ENCODE measurements at places on chromosomes 4 and X.

GRCh38 chrX:41603596-41603995 is 85.2 kb upstream of the GPR34 start:
- DNase-seq = no peak

GRCh38 chr4:61520681-61521160 is 320.6 kb downstream of the ADGRL3 start:
- no peak for DNase-seq

DNA sequence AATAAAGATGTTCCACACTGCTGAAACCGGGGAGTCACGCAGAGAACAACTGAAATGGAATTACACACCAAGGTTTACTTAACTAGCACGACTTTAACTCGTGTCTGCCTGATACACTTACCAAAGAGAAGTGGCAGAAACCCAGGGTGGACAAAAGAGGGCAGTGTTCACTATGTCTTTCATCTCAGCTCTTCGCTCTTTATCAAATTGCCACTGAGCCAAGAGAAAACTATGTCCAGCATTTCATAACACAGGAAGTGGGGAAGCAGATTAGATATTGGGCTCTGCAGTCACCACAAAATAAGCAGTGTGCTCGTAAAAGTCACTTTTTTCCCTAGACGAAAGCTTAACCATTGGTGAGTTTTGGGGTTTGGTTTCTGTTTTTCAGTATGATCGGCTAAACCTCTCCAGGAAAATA is 155.7 kb downstream of the CHIC2 start:
- DNase-seq = peak; percentile 59

DNA sequence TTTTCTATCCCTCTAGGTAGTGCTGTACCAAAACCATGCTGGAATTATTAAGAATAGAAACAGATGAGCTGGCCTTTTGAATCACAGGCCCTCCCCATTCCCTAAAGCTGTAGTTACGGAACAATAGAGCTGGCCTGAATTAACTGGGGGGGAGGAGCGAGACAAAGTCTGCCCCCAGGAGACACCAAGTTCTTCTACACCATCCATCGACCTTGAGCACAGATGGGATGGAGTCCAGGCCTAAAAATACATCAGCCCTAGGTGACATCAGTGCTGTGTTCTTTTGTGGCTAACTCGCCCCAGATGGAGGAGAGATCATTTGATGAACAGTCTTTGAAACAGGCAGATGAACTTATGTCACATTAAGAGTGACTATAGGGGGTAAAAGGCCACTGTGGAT is 49.6 kb downstream of the LHFPL1 start:
- no peak for DNase-seq

- no peak for DNase-seq
Observed at GRCh38 chr4:833731-834367, 7.9 kb upstream of the CPLX1 start.

DNA sequence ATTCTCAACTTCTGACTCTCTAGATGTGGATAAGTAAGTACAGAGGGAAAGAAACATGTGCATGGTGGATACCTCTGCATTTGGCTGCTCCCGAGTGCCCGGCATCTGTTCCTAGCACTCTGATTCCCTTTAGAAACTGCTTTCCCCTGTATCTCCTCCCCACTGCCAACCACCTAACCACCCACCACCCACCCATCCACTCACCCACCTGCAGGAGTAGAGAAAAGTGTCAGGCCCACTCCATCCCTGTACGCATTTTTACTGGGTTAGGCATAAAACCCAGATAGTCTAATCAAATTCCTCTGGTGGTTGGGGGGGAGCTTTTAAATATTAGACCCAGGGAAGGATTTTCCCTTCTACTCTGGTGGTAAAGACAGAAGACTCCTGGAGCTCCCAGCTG is 63.0 kb downstream of the TMEM154 start:
- DNase-seq = no peak

GRCh38 chr4:86919561-86920223 is 15.1 kb upstream of the AFF1 start:
- DNase-seq = peak; percentile 58

GRCh38 chr4:5750052-5750945 is 39.3 kb downstream of the EVC start:
- DNase-seq = no peak

GRCh38 chr4:164753873-164754488 is at the start of gene SMIM31:
Gene SMIM31, plus strand, starts transcription at chr4:164754131. Its CDS starts 16,313 bp downstream, at chr4:164770444.
- no peak for DNase-seq

DNA sequence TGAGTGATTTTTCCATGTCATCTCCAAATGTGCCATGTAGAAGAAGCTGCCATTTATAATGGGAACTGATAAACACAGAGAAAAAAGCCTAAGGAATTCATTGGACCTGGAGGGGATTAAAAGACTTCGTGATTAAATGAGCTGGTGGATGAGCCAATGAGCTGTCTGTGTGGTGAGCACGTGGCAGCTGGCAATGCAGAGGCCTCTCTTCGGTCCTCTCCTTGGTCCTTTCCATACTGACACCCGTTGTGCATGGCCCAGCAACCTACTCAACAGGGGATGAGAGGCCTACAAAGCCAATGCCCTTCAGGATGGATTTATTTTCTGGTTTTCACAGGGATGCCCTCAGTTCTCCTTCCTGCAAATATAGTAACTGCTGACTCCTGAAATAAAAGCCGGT is 87.7 kb upstream of the STS start:
- DNase-seq = no peak

DNA sequence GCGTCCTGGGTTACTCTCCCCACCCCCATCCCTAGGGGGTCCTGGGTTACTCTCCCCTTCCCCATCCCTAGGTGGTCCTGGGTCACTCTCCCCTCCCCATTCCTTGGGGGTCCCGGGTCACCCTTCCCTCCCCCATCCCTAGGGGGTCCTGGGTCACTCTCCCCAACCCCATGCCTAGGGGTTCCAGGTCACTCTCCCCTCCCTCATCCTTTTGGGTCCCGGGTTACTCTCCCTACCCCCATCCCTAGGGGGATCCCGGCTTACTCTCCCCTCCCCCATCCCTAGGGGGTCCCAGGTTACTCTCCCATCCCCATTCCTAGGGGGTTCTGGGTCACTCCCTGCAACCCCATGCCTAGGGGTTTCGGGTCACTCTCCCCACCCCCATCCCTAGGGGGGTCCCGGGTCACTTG is 1.5 kb downstream of the ASMTL start:
- DNase-seq = no peak

GRCh38 chr4:48589098-48589445 is 99.0 kb downstream of the ZAR1 start:
- no peak for DNase-seq

DNA sequence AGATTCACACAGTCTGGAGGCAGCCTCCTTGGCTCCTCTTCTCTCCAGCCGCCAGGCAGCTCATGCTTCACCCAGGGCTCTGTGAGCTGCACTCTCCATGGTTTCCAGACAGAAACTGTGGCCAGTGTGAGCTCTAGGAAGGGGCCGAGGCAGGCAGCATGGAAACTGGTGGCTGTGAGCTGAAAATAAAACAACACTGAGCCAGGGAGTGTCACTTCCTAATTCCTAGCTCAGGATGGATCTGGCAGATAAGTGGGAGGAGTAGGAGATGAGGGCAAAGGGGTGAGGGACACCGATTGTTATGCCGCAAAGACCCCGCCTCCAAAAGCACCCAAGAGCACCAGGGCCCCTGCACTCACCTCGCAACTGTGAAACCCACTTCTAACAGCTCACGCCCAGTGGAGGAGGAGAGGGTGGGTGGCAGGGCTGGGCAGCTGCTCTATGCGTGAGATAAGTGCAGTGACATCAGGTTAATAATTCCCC is 69.8 kb downstream of the FHDC1 start:
- DNase-seq = peak; percentile 23

- DNase-seq = no peak
Observed at GRCh38 chrX:13265111-13265510, 54.7 kb downstream of the ATXN3L start.

DNA sequence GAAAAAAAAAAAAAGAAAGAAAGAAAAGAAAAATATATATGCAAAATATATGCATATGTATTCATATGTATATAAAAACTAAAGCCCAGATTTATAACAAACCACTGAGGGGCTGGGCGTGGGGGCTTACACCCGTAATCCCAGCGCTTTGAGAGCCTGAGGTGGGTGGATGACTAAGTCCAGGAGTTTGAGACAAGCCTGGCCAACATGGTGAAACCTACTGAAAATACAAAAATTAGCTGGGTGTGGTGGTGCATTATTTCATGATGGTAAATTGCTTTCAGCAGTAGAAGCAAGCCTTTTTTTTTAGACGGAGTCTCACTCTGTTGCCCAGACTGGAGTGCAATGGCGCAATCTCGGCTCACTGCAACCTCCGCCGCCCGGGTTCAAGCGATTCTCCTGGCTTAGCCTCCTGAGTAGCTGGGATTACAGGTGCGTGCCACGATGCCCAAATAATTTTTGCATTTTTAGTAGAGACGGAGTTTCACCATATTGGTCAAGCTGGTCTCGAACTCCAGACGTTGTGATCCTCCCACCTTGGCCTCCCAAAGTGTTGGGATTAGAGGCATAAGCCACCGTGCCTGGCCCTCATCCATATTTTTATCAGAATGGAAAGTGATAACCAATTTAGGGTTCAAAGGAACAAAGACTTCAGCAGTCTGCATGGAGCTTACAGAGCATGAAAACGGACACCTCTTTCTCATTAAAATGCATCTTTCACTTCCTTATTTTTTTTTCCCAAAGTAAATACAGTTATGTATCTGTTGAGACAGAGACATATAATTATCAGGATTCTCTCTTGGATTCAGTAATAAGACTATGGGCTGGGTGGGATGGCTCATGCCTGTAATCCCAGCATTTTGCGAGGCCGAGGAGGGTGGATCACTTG is 27.7 kb upstream of the MOB1B start:
- no peak for DNase-seq

DNA sequence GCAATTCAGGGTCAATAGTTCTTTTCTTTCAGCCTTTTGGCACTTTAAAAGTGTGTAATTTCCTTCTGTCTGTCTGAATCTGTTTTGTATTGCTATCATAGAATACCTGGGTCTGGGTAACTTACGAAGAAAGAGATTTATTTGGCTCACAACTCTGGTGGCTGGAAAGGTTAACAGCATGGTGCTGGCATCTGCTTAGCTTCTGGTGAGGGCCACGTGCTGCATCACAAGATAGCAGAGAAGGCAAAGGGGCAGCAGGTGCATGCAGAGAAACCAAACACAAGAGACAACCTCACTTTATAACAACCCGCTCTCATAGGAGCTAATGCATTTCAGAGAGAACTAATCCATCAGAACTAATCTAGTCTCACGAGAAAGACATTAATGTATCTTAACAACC is 18.8 kb downstream of the RGN start:
- no peak for DNase-seq

DNA sequence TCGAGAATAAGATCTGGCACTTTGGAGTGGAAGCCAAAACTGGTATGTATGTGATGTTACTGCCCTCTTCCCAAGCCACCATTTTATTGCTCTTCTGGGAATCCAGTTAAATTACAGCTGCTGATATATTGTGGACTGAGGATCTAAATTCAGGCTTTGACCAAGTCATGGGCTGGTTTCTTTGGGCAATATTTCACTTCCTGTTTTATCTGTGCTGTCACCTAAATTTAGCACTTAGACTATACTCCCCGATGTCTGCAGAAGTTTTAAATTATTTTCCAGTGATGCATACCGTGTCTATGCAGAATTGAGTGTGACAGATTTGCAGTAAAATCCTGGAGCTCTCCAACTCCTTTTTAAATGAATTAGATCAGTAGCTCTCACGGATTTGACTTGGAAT is 100.0 kb downstream of the TEX13A start:
- no peak for DNase-seq

GRCh38 chr4:184958127-184958922 is 60.0 kb upstream of the HELT start:
- no peak for DNase-seq

DNA sequence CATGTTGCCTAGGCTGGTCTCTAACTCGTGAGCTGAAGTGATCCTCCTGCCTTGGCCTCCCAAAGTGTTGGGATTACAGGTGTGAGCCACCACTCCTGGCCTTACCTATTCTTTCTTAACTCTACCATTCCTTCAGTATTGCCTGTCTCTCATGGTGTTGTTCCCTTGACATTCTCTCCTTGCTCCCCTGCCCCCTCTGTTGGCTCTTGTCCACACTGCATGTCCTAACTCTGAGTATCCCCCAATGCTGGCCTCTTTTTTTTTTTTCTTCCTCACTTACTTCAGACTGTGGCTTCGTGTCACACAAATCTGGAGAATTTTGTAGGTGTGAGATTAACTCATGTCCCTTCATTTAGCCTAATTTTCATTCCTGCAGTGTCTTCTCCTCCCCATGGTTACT is 22.9 kb upstream of the FRMPD4 start:
- DNase-seq = no peak

DNA sequence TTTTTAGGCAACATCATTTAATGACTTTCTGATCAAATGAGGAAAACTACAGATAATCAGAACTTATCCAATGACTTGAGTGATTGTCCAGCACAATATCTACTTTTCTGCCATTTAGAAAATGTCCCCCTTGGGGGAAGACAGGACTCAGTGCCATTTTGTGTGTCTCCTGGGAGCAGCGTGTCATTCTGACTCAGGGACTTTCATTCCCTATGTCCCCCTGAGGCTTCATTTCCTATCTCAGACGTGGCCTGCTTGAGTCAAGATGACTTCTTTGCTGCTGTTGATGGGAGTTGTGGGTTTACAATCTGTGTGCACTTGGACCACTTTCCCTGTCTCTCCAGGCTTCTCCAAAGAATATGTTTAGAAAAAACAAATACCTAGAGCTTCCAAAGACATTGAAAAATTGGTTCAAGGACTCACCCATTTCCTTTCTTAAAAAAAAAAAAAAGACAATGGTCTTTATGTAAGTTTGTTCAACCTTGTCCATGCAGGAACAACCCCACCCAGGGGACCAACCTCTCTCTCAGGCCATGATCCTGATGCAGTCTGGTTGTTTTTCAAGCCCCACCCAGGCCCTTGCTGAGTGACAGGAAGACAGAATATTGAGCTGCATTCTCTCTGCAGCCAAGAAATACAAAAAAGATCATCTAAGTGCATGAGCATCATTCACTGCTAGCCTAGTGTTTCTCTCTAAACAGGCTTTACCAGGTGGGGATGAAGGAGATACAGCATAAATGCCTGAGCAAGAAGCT is 34.3 kb upstream of the TMEM154 start:
- DNase-seq = no peak
